ENCODE measurements at places on chromosomes 4 and X.

DNA sequence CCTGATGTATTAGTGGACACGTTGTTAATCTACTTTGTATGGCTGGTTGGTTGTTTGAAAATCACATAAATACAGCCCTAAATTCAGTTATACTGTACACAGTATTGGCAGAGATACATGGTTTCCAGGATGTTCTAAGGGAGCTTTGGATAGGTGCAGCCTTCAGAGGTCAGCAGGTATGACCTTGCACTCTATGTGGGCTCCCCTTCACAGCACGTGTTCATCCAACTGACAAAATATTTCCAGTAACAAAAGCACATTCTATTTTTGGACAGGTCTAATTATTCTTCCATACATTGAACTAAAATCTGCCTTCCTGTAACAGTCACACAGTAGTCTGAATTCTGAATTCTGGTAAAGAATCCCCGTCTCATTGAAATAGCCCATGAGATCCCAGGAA is 92.8 kb upstream of the RAPGEF2 start:
- DNase-seq, result no peak

DNA sequence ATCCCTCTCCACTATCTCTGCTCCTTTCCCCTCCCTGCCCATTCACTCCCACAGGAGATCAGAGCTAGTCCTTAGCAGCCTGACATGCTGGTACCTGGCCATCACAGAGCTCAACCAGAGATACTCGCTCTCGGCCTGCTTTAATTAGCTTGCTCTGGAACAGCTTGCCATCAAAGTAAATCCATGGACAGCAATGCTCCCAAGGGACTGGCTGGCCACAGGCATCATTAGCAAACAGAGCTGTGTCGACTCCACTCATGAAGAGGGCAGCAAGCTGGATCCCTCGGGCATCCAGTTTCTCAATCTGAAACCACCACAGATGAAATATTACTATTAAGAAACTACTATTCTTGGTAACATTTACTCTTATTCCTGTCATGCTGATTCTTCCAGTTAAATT is 43.4 kb upstream of the PHF8 start:
- DNase-seq, result no peak

DNA sequence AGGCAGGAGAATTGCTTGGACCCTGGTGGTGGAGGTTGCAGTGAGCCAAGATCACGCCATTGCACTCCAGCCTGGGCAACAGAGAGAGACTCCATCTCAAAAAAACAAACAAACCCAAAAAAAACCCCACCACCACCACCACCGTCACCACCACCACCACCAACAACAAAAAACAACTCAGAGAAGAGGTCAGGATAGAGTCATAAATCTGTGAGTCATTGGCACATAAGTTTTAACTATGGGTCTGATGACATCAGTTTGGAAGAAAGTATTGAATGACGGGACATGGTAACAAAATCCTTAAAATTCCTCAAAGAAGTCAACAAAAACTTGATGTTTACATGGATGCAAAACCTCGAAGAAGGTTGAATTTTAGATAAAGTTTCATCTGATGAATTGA is 288.0 kb upstream of the SFRP2 start:
- DNase-seq, result no peak

- no peak for DNase-seq
Measured at GRCh38 chrX:38106991-38107655, 100.8 kb downstream of the SYTL5 start.

GRCh38 chr4:166312166-166312565 is 439.1 kb downstream of the TLL1 start:
- no peak for DNase-seq

GRCh38 chrX:95076449-95076848 is 1402.4 kb downstream of the FAM133A start:
- no peak for DNase-seq

GRCh38 chr4:173195109-173195508 is 26.5 kb downstream of the GALNT7 start:
- DNase-seq, result no peak

DNA sequence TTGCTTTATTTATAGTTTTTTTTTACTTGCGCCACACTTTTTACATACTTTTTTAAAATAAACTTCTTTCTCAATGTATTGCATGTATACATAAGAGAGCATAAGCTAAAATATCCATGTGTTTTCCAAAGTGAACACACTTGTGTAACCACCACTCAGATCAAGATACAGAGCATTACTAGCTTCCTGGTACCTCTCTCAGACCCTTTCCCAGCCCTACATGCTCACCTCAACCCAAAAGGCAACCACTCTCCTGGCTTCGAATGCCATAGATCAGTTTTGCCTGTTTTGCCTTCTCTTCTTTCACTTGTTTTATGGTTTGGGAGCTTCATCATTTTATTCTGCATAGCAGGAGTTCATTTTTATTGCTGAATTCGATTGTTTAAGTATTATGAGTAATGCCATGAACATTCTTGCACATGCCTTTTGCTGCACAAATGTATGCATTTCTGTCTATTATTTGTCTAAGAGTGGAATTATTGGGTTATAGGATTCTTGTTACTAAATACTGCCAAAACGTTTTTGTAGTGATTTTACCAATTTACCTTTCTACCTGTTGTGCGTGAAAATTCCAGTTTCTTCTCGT is 45.9 kb upstream of the NUDT6 start:
- DNase-seq, result no peak

DNA sequence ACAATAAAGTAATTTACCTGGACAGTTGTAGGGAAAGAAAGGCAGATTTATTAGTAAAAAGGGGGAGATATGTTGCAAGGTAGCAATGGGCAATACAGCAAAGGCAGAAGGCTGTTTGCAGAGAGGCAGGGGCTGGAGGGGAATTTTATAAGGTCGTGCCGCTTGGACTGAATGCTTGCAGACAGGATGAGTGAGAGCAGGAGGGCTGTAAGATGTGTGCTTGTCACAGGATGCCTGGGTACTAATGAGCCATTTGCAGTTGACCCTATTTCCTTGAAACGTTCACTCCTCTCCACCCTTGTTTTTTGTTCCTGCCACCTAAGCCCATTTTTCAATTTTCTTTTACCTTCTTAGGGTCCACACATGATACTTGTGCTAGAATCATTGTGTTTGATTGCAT is 214.7 kb downstream of the TRAM1L1 start:
- DNase-seq, result no peak

DNA sequence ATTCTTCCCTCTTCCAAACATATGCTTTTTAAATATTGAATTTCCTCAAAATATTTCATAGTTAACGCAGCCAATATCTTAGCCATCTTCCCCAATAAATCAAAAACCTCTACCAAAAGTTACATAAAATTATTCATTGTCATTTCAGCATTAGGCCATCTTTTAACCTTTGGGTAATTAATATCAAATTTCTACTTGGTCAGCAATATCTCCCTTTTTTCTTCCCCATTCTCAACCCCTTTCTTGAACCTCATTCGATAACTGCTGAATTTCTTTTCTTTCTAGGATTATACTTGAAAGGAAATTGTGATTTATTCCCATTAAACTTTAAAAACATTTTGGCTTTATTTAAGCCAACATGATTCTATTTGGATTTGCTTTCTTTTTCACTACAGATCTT is 65.0 kb downstream of the RAP1GDS1 start:
- DNase-seq, result no peak

DNA sequence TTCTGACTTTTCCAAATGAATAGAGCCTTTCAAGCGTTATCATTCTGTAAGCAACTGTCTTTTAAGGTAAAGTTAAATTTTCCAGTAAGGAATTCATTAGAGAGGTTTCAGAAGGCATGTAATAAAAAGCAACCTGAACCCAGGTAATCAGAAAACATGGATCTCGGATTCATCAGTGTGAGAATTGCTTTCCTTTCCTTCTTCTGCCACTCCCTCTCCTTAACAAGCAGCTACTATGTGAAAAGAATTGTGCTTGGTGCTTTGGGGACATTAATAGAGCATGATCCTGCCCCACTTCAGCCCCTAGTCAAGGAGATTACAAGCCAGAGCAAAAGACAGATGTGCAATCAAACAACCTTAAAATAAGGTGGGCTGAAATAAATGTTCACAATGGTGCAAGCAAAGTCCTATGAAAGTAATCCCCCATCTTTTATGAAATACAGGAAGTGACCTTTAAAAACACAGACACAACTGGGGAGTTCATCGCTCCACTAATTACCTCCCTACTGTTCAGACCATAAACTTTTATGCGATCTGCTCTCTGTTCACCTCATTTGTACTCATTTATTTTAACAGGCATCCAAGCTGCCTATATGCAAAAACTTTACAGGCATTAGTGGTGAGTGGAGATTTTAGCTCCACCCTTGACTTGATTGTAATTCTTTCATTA is 122.9 kb upstream of the RASGEF1B start:
- no peak for DNase-seq

GRCh38 chrX:150627957-150628356 is 59.5 kb downstream of the MTM1 start:
- no peak for DNase-seq

- DNase-seq, result no peak
Measured at GRCh38 chr4:79292008-79292407, 33.9 kb downstream of the NAA11 start.

GRCh38 chr4:52203351-52203750 is 152.2 kb downstream of the SPATA18 start:
- DNase-seq, result no peak

DNA sequence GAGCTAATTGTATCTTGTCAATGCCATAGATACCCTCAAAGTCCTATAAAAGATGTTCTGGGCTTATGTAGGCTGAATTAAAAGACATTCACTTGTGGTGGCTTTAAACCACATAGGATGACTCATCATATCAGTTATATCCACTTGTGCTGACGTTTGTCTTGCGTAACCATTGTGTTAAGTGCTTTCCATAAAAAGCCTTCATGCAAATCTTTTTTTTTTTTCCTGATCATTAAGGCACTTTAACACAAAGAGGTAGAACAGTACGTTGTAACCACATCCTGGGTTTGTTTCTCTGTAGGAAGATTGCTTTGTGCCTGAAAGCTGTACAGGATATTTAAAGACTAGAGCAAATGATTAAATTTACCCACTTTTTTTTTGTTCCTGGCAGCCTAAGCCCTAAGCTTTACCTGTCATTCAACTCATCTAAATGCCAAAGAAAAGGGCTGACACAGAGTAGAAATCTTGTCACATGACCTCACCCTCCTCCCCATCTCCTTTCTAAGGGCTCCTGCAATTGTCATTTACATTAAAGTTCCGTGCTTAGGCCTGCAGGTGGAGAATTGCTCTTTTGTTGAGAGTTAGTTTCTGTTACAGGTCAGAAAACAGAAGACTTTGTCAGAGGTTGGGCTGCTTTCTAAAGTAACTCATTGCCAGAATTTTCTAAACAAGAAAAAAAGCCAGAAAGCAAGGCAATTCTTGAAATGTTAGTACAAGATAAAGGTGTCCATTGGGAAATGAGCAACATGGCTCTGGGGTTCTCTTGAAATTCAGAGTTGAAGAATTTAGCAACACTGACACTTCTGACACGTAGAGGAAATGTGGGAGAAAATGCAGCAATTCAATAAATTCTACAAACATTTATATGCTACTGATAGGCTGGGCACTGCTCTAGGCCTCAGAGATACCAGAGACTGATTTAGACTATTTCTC is 555.6 kb downstream of the PPARGC1A start:
- DNase-seq, result no peak

DNA sequence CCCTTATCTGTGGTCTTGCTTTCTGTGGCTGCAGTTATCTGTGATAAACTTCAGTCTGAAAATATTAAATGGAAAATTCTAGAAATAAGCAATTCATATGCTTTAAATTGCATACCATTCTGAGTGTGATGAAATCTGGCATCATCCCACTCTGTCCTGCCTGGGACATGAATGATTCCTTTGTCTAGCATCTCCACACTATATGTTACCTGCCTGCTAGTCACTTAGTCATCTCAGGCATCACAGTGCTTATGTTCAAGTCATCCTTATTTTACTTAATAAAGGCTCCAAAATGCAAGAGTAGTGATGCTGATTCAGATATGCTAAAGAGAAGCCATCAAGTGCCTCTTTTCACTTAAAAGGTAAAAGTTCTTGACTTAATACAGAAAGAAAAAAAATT is 14.3 kb upstream of the RAB9B start:
- DNase-seq, result no peak

DNA sequence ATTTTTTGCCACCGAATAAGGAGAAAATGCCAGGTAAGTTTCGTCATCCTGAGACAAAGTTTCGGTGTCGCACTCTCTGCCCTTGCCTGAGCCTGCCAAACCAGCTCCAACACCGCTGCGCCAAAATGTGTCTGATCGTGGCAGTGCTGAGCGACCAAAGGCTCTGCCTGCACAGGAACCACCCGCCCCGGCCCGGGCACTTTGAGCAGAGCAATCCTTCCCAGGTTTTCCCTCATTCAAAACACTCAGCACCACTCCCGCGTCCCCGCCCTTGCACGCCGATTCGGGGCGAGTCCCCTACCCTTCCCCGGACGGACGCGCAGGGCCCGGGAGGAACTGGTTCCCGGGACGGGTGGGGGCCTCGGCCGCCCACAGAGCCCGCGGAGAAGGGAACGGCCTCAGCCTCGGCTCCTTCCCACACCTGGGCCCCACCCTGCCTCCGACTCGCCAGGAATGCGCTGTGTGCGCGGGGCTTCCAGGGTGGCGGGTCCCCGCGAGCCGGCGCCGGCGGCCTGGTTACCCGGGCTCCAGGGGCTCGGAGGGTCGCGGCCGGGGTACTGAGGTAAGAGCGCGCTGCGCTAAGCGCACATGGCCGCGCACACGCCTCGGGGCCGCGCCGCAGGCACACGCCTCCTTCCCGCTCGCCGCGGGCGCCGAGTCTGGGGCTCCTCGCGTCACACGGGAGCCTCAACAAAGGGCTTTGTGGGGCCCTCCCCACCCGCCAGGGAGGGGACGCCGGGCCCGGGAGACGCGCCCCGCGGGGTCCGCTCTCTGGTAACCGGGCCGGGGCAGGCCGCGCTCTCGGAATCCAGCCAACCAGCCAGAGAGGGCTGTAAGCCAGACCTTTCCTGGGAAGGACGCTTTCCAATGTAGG is at the start of gene C4orf36:
TSS of gene C4orf36 (minus strand) at position 661 of the 874 bp plus-strand sequence. CDS start 902 bp downstream, outside the sequence.
- no peak for DNase-seq

GRCh38 chrX:150898343-150899190 is at the start of gene CD99L2:
Gene CD99L2, minus strand, starts transcription at chrX:150898668. Its CDS starts 80 bp downstream, at chrX:150898588.
- peak; percentile 86 for DNase-seq

GRCh38 chr4:27836523-27836922 is 975.9 kb downstream of the STIM2 start:
- no peak for DNase-seq

DNA sequence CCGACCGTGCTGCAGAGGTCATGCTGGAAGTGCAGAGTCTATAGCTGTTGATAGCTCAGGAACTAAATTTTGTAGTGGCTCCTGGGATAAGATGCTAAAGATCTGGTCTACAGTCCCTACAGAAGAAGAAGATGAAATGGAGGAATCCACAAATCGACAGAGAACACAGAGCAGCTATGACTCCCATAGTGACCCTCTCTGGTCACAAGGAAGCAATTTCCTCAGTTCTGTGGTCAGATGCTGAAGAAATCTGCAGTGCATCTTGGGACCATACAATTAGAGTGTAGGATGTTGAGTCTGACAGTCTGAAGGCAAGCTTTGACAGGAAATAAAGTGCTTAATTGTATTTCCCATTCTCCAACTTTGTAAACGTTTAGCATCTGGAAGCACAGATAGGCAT is 8.8 kb downstream of the MANBA start:
- DNase-seq, result no peak

GRCh38 chrX:117990438-117990837 is 126.2 kb downstream of the KLHL13 start:
- no peak for DNase-seq

GRCh38 chr4:169270810-169271691 is at the start of gene SH3RF1:
Gene SH3RF1, minus strand, starts transcription at chr4:169270956. Its CDS starts 1,744 bp downstream, at chr4:169269212.
- DNase-seq, result peak; percentile 12

Data from stimulated activated CD4-positive, alpha-beta T cell treated with anti-CD3 and anti-CD28 coated beads, Interleukin-1b, Interleukin-23, amount 100 ng/mL, for 4 hours (primary cell).